ENCODE measurements at places on chromosomes 3 and 15. TPM values are rescaled to one million over a fixed set of nuclear protein-coding genes. Genes with fewer than 3 reads are reported as not detected.
A peak's percentile ranks its signal among the peaks of the same experiment; 100 is the strongest.

GRCh38 chr3:126146525-126147146, 33.8 kb downstream of the ALDH1L1 start:
- DNase-seq: no peak

GRCh38 chr3:184320104-184320445, 5.7 kb downstream of the EIF4G1 start:
- peak; percentile 51 for DNase-seq

DNA sequence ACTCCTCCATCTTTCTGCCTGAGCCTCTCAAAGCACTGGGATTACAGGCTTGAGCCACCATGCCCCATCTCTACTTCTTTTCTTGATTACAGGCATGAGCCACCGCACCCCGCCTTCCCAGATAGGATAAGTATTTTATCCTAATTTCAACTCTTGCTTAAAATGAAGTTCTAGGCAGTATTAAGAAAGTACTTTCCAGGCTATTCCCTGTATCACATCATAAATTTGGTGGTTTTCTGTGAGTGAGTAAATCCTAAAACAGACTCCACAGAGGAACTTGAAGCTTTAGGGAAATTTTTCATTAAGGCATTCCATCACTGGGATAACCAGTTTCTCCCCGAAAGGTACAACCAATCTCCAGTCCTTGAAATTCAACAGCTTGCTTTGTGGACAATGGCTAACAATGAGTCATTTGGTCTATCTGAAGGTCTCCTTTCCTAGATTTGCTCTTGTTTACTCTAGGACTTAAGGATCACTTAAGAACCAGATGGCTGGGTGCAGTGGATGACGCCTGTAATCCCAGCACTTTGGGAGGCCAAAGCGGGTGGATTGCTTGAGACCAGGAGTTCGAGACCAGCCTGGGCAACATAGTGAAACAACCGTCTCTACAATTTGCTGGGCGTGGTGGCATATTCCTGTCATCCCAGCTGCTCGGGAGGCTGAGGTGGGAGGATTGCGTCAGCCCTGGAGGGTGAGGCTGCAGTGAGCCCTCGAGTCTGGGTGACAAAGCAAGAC, 49.7 kb upstream of the SKIL start:
- no peak for DNase-seq

DNA sequence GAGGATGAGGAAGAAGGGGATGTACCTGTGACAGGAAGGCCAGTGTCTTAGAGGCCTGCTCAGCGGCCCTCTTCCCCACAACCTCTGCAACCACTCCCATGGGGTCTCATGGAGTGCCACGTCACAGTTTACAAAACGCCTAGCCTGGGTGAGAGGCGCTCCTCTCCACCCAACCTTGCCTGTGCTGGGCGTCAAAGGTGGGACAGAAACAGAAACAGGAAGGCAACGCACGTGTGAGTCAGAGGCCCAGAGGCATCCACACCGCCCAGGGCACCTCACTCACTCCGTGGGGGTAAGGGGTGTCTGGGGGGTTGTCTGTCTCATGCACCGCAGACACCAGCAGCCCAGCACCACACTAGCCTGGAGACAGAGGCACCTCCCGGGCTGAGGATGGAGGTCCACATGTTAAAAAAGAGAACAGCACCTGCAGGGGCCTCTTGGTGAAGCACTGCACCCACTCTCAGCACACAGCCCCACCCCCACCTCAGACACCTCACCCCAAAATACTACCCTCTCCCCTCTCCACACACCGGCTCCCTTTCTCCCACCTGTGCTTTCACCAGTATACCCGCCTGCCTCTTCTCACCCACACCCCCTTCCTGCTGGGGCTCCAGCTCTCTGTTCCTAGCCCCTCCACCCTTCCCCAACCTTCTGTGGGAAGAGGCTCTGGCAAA, 4.7 kb upstream of the CALML4 start:
- DNase-seq: peak; percentile 68

Gene SAMMSON
- not detected for total RNA-seq

DNA sequence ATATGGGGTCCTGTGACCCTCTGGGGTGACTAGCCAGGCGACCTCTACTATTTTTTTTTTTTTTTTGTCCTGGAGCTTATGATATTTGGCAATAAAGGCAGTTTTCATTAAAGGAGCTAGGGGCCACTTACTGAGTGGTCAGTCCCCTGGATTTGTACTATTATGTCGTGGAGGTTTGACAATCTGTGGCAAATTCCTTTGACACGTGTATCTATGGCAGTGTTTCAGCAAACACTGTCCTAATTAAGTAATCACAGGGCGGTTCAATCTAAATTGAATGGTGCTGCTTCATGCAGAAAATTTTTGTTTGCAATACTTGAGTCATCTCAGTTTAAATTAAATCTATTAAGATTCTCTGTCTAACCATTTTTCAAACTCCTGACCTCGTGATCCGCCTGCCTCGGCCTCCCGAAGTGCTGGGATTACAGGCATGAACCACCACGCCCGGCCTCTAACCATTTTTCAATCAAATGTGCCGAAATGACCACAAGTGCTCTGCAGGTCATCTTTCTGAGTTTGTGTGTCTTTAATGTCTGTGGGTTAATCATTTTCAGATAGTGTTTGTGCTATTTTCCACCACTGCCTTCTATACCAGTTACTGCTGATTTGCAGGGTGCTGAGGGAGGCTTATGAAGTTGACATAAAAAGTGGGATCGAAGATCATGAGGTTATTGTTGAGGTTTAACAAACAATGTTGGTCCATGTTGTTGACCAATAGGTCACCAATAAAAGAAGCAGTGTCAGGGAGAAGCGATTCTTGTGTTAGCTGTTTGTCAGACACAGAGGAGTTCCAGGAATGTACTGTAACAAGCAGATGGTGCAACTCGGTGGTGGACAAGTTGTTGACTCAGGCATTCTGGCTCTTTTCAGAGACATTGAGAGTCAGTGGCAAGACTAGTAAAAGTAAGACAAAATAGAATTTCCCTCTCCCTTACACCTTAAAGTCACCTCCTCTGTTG, 18.6 kb upstream of the SLC2A2 start:
- DNase-seq: no peak

DNA sequence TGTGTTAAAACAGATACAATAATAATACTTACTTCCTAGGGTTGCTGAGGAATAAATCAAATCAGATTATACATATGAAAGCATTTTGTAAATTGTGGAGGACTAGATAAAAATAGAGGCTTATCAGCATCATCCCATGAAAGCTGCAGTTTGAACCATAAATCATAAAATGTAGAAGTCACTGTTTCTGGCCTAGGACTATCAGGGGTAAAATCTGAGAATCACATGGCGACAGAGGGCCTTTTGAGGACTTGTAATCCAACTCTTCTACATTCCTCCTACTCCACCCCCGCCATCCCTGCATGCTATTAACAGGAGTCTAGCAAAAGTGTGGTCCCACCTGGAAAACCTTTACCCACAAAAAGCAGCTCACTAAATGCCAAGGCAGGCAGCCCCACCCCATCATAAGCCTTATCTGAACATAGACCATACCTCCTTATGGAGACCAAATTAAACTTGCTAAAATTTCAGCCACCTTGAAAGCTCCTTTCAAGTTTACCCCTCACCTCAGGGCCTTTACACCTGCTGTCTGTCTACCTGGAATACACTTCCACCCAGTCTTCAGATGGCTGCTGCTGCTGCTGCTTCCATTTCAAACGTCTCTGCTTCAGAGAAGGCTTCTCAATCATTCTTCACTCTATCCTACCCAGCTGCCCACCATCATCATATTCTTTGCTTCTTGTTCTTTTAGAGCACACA, 11.5 kb downstream of the MB21D2 start:
- no peak for DNase-seq

Gene ALPK3
- 0.46 TPM for total RNA-seq

DNA sequence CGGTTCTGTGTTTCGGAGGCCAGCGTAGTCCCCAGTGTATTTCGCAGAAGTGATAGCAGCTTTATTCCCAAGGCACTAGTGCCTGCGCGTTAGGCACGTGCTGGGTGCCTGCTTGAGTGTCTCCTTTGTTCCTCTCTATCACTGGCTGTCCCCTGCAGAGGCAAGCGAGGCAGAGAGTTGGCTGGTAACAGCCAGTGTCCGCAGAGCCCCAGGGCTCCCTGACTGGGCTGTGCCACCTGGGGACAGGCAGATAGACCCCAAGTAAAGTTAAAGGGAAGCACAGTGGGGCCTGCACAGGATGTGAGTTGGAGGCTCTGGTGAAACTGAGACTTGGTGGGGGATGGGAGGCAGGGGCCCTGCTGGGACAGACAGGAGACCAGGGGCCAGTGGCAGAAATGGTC, 50.7 kb downstream of the APBA2 start:
- no peak for DNase-seq

GRCh38 chr15:99399061-99399460, 147.8 kb downstream of the LRRC28 start:
- no peak for DNase-seq

GRCh38 chr3:86244905-86245304, 746.0 kb downstream of the VGLL3 start:
- no peak for DNase-seq

GRCh38 chr3:188283347-188283746, 129.4 kb downstream of the LPP start:
- no peak for DNase-seq

Gene POC1A
- total RNA-seq: 28.6 TPM

Gene EIF2B5
- total RNA-seq: 55.4 TPM

DNA sequence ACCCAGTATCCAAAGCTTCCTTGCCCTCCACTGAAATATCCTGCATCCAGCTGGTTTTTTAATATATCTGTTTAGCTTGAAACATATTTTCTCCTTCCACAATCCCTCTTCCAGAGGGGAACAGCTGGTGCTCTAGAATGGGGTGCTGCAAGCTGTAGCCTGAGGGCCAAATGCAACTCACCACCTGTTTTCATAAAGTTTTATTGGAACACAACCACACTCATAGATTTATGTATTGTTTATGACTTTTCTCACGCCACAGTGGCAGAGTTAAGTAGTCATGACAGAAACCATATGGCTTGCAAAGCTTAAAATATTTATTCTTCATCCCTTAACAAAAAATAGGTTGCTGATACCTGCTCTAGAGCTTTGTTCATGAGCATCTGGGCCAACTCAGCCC, 298.7 kb downstream of the CLSTN2 start:
- no peak for DNase-seq

DNA sequence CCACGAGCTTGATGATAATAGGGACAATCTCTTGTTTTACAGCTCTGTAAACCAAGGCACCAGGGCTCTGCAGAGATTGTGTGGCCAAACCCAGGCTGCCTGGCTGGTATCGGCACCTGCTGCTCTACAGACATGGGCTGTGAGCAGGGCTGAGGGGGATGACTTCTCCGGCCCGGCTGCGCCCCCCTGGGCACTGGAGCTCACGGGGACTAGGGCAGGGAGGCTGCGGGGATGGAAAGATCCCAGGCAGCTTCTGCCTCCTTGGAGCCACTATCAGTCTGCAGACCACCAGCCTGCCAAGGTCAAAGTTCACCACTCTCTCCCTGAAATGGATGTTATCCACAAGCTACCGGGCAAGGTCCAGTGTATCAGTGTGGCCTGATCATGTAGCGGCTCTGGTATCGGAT, 22.0 kb upstream of the PIGZ start:
- DNase-seq: no peak

Gene ZPLD1
- 0.17 TPM for total RNA-seq

GRCh38 chr15:66691727-66692126, 10.3 kb upstream of the SMAD6 start:
- DNase-seq: no peak

GRCh38 chr3:45180899-45181298, 34.7 kb upstream of the CDCP1 start:
- no peak for DNase-seq

- no peak for DNase-seq
These were observed 839.5 kb downstream of the EPHA3 start for GRCh38 chr3:89946884-89947283.

Gene LSAMP
- total RNA-seq: not detected

DNA sequence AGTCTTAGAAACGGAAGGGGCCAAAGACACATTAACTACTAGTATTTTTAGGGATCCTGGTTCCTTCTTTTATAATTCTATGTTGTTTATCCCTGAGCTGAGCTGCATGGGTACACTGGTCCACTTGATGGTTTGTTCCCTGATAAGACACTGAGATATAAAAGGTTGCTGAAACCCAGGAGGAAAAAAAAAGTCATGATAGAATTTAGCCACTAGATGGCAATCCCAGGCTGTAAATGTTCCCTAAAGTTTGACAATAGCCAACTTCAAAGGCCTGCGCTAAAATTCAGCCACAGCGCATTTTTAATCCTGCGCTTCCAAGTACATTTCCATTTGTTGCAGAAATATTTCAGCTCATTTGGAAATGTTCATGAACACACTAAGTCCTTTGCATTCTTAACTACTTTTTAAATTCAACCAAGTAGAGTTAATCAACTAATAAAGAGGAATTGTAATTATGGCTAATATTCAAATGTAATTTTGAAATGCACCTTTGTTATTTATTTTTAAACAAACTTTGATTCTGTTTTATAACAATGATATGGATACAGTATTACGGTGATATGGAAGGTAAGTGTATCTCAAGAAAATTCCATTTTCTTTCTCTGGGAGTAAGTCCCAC, 249.3 kb upstream of the FEZF2 start:
- DNase-seq: no peak

Gene LACTB
- 28.6 TPM for total RNA-seq

DNA sequence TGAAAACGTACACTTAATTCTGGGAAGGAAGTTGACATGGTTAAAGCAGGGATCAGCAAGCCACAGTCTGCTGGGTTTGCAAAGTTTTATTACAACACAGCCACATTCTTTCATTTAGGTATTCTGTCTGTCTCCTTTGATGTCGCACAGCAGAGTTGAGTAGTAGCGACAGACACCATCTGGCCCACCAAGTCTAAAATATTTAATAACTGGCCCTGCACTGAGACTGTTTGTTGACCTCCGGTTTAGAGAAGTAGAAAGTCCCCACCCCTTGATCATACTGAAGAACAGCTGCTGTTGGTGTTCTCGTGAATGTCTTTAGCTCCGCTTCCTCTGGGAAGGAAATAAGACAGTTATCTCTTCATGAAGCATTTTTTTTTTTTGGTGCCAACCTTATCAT, 66.2 kb downstream of the MCTP2 start:
- no peak for DNase-seq

- no peak for DNase-seq
These were observed 367 bp downstream of the OR4F6 start for GRCh38 chr15:101803676-101804075.

DNA sequence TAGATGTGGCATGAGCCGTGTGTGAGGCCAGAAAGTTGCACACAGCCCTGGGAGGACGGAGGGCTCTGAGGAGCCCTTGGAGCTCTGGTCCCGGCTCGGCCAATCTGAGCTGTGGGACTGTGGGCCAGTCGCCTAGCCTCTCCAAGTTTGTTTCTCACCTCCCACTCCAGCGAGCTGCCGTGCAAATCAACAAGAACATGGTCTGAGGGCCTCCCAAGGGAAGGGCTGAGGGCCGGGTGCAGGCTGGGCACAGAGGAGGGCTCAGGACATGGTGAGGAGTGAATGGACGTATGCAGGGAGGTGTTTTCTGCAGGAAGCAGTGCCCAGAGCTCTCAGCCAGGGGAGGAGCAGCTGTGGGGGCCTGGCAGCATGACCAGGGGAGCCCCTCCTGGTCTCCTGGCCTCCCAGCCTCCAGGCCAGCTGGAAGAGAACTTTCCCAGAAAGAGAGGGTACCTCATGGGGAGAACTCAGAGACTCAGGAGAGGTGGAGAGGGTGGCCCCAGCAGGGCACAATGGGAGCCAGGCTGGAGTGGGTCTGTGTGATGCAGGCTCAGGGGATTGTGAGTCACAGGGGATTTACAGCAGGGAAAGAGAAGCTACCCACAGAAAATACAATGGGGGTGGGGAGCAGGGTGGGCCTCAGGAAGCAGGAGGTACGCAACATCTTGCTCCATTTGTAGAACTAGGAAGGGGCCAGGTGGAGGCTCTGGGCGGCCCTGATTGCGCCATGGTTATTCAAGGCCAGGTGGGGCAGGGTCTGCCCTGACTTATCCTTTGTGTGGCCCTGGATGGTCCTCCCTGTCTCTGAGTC, 24.8 kb downstream of the PSTPIP1 start:
- DNase-seq: peak; percentile 63

Gene SPINT1
- 17.3 TPM for total RNA-seq

GRCh38 chr3:107822308-107822707, 268.5 kb downstream of the CD47 start:
- no peak for DNase-seq

Data from activated T-cell treated with anti-CD3 and anti-CD28 coated beads, Interleukin-2, amount 50 U/mL, for 72 hours (primary cell).